Stimulated activated CD4-positive, alpha-beta T cell treated with anti-CD3 and anti-CD28 coated beads, Interleukin-15, amount 100 ng/mL, for 48 hours (primary cell): ENCODE measurements at places on chromosomes 11 and 22.

- no peak for DNase-seq
These were observed at the start of gene RTN4RL2 for GRCh38 chr11:57460022-57460757. RTN4RL2 (plus strand) TSS chr11:57460528; CDS start chr11:57460866, 338 bp downstream.

DNA sequence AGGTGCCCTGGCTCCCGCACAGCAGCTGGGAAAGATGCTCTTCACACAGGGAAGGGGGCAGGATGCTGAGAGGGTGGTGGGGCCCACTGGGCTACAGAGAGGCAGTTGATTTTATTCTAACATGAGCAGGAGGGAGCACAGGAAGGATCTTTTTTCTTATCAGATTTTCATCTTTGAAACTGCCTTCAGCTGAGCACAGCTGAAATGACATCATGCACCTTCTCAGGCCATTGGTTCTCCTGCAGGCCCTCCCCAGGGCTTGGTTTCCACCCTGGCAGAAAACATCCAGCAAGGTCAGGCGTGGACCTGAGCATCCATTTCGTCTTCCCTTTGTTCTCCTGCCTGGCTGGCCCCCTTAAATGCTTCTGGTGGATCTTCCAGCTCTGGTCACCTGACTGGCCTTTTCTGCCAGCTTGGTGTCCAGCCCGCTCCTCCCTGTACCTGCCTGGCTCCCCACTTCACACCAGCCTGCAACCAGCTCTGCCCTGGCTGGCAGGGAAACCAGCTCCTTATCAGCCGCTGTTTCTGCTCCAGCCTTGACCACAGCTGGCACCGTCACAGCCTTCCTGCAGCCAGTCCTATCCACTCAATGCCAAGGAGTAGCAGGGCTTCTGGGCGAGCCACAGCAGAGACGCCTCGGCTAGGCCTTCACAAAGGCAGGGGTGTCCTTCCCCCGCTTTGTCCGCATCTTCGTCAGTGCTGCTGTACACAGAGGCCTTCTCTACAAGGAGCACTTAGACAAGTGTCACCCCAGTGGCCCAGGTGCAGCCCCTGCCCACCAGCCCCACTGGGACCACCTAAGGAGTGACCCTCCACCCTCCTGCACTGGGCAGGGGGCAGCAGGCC is 36.5 kb downstream of the TOM1 start:
- no peak for DNase-seq

GRCh38 chr22:33014621-33015020 is 43.6 kb downstream of the SYN3 start:
- no peak for DNase-seq

GRCh38 chr11:69054397-69055211 is 5.9 kb downstream of the TPCN2 start:
- no peak for DNase-seq

DNA sequence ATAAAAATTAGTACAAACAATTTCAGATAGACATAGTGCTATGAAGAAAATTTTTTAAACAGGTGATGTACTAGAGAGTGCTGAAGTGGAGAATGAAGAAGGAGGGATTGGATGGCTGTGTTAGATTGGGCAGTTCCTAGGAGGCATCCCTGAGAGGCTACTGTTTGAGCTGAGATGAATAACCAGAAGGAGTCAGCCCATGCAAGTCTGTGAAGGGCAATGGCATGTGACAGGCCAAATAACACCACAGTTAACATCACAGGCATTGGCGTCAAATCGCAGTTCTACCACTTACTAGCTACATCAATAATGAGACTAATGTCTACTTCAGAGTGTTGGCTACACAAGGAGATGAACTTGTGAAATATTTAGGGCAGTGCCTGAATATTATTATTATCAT is 35.4 kb downstream of the HORMAD2 start:
- no peak for DNase-seq

GRCh38 chr22:25482091-25482760 is 82.2 kb upstream of the GRK3 start:
- DNase-seq, result no peak

GRCh38 chr11:106217456-106217855 is 140.0 kb downstream of the AASDHPPT start:
- no peak for DNase-seq

DNA sequence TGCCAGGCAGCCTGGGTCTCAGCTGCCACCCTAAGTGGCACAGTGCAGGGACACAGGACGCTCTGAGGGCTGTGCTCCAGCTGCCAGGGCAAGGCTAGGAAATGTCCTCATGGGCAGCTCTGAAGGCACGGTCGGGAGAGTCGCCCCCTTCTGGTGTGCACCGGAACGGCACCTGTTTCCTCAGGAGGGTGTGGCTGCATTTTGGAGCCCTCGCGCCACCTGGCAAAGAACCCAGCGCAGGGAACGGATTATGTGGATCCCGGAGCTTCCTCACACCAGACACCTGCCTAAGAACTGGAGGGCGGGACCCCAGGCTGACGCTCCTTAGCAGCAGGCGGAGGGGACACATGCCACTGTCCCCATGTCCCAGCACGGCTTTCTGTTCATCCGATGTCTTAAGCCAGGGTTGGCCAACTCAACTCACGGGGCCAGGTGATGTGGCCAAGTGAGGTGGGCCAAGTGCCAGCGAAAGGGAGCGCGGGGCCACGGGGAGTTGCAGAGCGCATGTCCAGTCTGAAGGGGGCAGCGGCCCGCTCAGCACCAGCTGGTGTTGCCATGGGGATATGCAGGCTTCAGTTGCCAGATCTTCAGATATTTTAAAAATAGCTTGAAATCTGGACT is 5.1 kb upstream of the SLC22A8 start:
- DNase-seq, result peak; percentile 31

- DNase-seq, result no peak
These were observed 53.3 kb upstream of the JAM3 start for GRCh38 chr11:134015556-134015955.

- no peak for DNase-seq
These were observed 104.6 kb upstream of the ANO3 start for GRCh38 chr11:26227301-26227746.

DNA sequence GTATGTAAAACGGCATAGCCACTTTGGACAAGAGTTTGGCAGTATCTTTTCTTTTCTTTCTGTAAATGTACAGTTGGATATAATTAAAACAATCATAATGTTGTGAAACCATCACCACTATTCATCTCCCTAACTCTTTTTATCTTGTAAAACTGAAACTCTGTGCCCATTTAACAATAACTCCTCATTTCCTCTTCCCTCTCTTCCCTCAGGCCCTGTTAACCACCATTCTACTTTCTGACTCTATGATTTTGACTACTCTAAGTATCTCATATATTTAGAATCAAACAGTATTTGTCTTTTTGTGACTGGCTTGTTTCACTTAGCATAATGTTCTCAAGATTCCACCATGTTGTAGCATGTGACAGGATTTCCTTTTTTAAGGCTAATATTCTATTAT is 10.2 kb downstream of the SCUBE2 start:
- no peak for DNase-seq

DNA sequence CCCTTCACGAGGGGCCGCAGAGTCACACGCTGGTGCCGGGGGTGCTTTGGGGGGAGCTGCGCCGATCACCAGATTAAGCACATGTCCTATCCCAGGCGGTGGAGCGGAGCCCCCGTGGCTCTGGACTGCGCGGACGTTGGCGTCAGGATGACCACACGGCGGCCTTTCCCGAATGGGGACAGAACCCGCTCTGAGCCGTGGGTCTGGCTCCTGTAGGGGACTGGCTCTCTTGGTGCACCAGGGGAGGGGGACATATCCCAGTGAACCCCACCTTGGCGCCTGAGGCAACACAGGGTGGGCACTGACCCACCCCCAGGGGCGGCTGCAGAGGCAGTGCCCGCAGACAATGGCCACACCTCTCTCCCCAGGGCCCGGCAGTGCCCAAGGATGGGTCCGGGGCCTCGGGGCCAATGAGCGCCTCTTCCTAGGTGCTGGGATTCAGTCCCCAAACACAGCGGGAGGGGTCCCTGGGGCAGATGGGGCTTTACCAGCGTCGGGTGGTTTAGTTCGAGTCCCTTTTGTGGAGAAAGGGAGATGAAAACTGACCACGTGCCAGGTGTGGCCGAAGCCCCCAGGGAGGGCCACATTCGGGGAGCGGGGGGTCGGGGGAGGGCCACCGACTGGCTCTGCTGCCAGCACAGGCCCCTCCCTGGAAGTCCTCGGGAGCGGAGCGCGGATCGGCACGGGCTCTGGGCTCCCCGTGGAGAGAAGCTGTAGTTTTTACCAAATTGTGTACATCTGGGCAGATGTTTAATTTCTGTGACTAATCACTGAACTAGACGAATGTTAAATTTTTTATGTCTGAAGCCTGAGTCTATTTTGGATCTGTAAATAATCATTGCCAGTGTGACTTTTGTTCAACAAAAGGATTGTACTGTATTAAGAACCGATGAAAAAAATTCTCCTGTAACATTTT is 58.9 kb downstream of the GRAMD4 start:
- no peak for DNase-seq

DNA sequence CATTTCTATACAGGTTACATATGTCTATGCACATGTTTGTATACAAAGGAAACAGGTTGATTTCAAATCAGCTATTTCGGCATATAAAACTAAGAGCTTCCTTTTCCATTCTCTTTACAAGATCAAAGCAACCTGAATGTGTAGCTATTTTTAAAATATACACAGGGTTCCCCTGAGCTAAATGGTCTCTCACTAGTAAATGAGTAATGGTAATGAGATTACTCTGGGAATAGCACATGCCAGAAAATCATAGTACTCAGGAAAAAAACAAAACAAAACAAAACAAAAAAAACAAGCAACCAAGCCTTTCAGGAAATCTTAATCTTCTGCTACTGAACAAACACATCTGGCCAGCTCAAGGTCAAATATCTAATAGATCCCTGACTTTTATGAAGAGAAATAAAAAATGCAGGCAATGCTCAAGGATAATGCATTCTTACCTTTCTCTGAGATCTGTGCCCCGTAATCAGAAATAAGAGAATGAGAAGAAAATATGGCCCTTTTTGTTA is 156.6 kb upstream of the POU2AF2 start:
- no peak for DNase-seq

GRCh38 chr22:39530692-39531331 is 1.7 kb downstream of the RPS19BP1 start:
- no peak for DNase-seq

DNA sequence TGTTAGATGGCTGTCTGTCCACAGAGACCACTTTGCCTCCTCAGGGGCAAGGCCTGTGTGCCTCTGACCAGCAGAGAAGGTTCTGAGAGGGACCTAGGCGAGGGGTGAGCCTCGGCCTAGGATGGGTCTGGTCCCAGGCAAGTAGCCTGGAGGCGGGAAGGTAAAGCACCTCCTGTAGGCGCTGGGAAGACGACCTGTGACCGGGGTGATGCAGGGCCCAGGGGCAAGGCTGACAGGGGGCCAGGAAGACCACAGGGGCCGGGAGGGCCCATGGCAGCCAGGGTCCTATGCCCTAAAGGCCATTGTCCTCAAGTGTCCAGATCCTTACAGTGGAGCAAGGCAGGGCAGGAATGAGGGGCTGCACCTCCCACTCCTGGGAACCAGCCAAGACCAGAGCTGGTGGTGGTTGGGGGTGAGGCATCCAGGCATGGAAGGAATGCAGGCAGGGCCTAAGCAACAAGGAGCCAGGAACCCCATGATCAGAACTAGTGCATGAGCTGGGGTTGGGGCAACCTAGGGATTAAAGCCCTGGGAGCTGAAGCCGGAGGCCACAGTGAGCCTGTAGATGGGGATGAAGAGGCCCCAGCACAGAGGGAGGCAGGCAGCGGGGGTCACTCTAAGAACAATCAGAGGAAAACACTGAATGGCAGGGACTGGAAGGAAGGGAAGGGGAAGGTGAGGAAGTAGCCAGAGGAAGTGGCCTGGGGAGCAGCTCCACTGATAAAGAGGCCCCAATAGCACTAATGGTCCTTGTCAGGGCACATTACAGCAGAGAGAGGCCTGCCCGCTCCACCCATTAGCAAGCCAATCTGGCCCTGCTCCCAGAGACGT is 32.9 kb upstream of the KLHL35 start:
- DNase-seq, result no peak

DNA sequence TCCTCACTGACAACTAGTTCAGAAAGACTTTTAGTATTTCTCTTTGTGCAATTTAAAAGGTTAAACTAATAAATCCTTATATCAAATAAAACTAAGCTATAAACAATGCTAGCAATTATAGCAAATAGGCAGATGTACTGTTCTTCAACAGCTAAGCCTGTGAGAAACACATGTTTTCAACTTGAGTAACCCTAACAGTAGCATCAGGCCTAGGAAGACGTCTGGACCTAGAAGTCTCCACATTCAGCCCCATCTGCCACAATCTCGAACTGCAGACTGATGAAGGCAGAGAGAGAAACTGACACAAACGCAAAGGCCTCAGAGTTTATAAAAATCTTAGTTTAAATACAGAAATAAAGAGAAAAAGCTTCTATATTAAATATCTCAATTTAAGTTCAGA is 2.5 kb downstream of the ST13 start:
- DNase-seq, result no peak

DNA sequence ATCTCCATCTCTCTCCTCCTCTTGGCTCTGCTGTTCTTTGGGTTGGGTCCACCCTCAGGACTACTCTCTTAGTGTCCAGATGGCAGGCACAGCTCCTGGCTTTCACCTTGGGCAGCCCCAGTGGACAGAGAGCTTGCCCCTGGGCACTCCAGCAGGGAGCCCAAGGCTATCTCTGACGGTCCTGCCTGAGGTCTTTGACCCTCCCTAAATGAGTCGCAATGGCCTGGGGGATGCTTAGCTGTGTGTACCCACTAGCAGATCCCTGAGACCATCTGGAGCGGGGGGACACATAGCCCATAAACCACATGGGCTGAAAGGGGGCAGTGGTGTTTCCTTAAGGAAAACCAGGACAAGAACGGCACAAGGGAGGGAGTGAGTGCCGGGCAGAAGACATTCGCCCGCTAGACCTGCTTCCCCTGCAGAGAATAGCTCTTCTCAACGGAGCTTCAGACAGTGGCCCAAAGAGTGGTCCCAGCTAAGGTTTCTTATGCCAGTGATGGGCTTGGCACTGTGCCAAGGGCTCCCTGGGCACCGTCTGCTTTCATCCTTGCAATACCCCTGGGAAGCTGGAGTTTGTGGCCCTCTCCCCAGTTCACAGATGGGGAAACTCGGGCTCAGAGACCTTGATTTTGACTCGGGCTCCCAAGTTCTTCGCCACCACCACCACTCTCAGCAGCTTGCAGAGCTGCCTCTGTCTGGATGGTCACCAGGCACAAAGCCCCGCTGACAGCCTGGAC is 53.9 kb upstream of the ANO1 start:
- no peak for DNase-seq

DNA sequence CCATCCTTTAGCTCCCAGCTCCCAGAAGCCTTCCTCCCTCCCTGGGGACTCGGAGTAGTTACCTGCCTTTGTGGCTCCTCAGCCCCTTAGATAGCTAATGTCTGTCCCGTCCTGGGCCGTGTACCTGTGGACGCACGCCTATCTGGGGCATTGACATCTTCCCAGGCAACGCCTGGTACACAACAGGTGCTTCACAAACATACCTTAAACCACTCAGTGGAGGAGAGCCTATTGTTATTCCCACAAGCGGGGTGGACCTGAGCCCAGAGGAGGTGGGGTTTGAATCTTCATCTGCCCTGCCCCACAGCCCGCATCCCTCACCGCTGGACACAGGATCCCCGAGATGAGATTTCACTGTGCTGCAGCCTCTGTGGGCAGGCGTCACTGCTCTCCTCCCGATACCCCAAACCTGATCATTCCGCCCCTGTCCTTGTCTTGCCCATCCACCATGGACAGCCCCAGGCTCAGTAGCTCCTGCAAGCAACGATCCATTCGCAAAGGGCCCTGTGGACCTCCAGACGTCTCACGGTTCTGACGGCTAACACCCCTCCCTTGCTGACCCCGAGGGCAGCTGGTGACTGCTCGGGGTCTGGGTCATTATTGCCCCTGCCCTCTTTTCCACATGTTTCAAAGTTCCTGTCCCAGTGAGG is 73.8 kb upstream of the SHISAL1 start:
- no peak for DNase-seq
